ENCODE measurements at places on chromosomes 7 and 10. TPM values are rescaled to one million over a fixed set of nuclear protein-coding genes. Genes with fewer than 3 reads are reported as not detected.

DNA sequence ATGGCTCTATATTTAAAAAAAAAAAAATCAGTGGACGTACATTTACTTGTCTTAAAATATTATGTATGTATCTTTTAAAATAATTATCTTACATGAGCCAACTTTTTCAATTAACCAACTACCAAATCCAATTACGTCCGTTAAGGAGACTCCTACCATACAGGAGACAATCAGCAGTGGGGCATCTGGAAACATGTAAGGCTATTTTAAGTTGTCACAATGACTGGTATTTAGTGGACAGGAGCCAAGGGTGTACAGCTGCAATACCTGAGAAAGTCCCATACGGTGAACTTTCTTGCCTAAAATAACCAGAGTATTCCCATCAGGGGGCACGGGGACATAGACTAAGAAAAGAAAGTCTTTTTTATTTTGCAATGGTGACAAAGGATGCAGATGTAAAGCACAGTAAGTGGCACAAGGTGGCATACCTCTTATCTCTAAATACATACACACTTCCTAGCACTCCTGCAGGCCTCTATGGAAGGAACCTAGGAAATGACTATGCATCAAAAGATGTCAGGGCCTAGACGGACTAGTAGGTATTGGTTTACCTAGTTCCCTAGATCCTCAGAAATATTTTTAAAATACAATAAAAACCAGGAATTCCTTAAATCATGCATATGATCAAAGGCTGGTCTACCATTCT, 16.0 kb upstream of the TLL2 start:
- no peaks in the 10 kb centered on the region for H3K4me1 ChIP-seq
- H3K27me3 ChIP-seq: no peaks in the 10 kb centered on the region
- no peak overlapping the region for H3K27ac ChIP-seq
- no peak overlapping the region for H3K4me3 ChIP-seq
- H3K36me3 ChIP-seq: peaks cover 5% of the 10 kb centered on the region
- no peak for DNase-seq

DNA sequence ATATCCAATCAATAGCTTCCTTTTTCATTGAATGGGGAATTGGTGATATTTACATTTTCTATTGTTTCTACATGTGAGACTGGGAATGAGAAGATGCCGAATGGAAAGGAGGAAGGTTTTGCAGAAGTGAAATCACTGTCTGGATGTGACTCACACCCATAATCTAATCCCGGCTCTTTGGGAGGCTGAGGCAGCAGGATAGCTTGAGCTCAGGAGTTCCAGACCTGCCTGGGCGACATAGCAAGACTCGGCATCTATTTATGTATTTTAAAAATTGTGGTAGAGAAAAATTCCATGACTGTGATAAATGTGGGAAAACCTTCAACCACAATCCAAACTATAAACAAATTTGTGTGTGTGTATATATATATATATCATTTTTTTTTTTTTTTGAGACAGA, 10.9 kb upstream of the FIS1 start:
- H3K27ac ChIP-seq: no peak overlapping the region
- H3K27me3 ChIP-seq: peaks cover 14% of the 10 kb centered on the region
- H3K4me3 ChIP-seq: peak overlapping the region; percentile 4
- DNase-seq: no peak

- peaks cover 5% of the 10 kb centered on the region for H3K36me3 ChIP-seq
- no peaks in the 10 kb centered on the region for H3K27me3 ChIP-seq
- H3K27ac ChIP-seq: no peak overlapping the region
- no peak overlapping the region for H3K4me3 ChIP-seq
These were observed 88.9 kb upstream of the ODAD2 start for GRCh38 chr10:28087661-28088351.

GRCh38 chr10:24360282-24361127, 151.6 kb downstream of the KIAA1217 start:
- no peak overlapping the region for H3K4me3 ChIP-seq
- peak; percentile 68 for DNase-seq

DNA sequence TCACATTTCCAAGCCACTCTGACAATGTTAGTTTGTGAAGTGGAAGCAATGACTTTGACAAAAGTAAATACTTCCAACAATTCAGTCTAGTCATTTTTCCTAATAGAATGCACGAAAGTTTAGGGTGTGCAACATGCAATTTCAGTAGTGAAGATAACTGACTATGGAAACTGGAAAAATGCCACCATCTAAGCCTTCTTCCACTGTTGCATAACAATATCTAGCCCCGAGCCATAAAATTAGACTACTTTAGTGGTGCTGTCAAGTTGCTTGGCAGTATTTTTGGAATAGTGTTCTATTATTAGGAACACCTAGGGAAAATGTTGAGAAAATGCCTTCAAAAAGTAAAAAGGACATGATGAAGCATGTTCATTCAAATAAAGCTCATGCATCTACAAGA, 17.9 kb downstream of the SEMA3A start:
- no peaks in the 10 kb centered on the region for H3K27me3 ChIP-seq
- no peak for DNase-seq
- peaks cover 8% of the 10 kb centered on the region for H3K36me3 ChIP-seq
- H3K4me3 ChIP-seq: no peak overlapping the region
- H3K4me1 ChIP-seq: no peaks in the 10 kb centered on the region

DNA sequence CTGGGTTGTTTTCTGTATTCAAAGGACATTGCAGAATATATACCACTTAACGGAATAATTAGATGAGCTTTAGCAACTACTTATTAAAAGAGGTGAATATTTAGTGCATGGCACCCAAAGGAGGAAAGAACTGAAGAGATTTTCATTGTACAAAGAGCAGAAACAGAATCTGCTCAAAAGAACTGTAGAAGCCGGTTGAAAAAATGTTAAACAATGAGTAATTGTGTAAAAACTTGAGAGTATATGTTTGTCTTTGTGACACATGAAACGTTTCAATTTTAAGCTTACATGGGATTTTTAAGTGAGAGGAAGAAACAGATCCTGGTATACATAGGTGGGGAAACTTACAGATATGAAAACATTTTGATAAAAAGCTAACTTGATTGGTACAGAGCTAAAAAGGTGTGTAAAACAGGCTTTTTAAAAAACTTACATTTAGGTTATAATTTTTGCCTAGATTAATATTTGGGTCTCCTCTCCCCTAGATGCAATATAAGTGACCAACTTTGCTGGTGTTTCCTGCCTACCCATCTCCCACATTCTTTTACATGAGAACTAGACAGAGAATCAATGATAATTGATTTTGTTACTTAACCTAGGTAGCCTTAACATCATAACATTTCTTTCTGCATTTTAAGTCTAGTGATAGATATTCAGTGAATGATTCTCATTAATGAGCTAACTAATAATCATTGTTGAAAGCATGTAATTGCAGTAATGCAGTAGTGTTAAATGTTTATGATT, 6.8 kb downstream of the ARL5B start:
- no peaks in the 10 kb centered on the region for H3K27me3 ChIP-seq
- peaks cover 30% of the 10 kb centered on the region for H3K4me1 ChIP-seq
- H3K4me3 ChIP-seq: peak overlapping the region; percentile 7
- DNase-seq: no peak
- H3K27ac ChIP-seq: no peak overlapping the region

DNA sequence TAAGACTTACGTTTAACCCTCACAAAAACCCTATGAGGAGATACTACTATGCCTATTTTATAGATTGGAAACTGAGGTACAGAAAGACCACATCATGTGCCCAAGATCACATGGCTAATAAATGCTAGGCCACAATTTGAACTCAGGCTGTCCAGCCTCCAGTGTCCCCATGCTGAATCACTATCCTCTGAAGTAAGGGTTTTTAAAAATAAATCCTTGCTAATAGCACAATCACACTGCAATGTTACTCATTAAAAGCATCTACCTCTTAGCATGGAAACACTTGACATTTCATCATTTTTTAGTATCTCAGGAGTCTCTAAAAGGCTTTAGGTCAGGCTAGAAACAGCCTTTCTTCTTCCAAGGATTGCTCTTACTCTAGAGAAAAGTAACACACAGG, 50.0 kb upstream of the PPP1R3C start:
- H3K4me3 ChIP-seq: no peak overlapping the region
- H3K4me1 ChIP-seq: no peaks in the 10 kb centered on the region
- DNase-seq: no peak
- no peaks in the 10 kb centered on the region for H3K36me3 ChIP-seq
- H3K27me3 ChIP-seq: no peaks in the 10 kb centered on the region

DNA sequence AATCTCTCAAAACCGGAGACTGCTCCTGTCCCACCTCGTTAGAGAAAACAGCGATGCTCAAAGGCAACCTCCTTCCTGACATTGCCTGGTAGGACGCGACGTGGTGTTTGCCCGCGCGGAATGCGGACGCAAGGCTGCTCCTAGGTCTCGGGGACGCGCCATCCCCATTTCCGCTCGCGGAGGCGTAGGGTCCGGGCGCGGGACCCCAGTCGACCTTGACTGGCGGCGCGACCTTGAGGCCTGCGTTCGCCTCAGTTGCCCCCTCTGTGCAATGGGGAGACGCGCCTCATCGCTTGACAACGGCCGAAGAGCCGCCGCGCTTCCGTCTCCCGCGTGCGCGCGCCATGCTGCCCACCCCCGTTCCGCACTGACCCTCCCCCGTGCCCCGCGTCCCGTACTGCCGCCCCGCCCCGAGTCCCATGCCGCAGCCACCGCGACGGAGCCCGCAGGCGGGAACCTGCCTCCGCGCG, 412 bp upstream of the PPIA start:
- H3K4me3 ChIP-seq: peak overlapping the region; percentile 99
- peaks cover 24% of the 10 kb centered on the region for H3K36me3 ChIP-seq
- peaks cover 33% of the 10 kb centered on the region for H3K4me1 ChIP-seq
- H3K27ac ChIP-seq: peak overlapping the region; percentile 97
- DNase-seq: no peak

The POLR2J2 gene
- total RNA-seq: 5.8 TPM

The NRCAM gene
- 35.0 TPM for total RNA-seq

The ABCC2 gene
- 6.2 TPM for total RNA-seq

The DDX21 gene
- 70.7 TPM for total RNA-seq

Measured in neural crest cell (in vitro differentiated cells).